ENCODE measurements at places on chromosomes 12 and 14.

- no peak for DNase-seq
Measured at GRCh38 chr14:71416392-71416791, 509.1 kb downstream of the PCNX1 start.

GRCh38 chr12:28884904-28885679 is 264.0 kb upstream of the FAR2 start:
- no peak for DNase-seq

DNA sequence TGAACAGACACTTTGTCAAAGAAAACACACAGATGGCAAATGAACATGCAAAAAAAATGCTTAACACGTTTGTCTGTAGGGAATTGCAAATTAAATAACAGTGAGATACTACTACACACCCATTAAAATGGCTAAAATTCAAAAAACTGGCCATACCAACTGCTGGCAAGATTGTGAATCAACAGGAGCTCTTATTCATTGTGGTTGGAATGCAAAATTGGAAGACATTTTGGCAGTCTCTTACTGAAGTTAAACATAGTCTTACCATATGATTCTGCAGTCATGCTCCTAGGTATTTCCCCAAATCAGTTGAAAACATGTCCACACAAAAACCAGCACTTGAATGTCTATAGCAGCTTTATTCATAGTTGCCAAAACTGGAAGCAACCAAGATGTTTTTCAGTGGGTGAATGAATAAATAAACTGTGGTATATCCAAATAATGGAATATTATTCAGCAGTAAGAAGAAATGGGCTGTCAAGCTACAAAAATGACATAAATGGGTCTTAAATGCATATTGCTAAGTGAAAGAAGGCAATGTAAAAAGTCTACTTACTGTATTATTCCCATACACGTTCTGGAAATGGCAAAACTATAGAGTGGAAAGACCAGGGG is 91.4 kb downstream of the PLEKHA5 start:
- DNase-seq: no peak

DNA sequence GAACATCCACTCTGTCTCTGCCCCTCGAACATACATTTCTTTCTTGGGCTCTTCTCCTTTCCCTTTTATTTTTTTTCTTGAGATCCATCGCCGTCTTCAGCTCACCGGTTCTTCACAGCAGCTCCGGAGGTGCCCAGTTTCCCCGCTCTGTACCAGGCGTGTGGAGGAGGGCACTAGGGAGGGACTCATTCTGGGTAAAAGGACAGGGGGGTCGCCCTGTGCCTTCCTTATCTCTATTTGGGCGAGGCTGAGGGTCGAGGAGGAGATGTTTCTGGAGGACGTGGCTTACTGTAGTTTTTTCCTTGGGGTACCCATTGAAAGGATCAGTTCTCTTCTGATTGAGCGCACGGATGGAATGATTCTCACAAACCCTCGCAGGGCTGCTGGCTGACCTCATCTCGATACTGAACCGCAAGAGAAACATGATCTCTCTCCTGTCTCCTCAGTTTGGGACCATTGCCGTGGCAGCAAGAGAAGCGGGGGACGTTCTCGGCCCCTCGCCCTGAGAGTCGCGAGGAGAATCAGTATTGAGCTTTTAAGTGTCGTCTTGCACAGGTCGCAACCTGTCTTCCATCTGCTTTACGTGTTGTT is 386 bp downstream of the LIN52 start:
- DNase-seq: peak; percentile 9

GRCh38 chr14:51443195-51444018 is 203.4 kb downstream of the TMX1 start:
- DNase-seq: no peak

DNA sequence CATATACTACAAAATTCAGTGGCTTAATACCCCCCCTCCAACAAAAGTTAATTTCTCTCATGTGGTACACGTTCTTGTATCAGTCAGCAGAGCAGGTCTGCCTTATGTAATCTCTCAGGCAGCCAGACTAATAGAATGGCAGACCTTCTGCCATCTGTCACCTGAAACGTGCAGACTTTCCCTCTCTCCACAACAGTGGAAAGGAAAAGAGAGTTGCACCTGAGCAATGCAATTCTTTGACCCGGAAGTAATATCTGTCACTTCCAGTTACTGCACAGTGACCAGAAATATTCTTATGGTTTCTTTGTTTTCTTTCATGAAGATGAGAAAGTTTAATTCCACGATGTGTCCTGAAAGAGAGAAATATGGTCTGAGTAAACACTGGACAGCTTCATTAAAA is 14.4 kb downstream of the KERA start:
- no peak for DNase-seq

DNA sequence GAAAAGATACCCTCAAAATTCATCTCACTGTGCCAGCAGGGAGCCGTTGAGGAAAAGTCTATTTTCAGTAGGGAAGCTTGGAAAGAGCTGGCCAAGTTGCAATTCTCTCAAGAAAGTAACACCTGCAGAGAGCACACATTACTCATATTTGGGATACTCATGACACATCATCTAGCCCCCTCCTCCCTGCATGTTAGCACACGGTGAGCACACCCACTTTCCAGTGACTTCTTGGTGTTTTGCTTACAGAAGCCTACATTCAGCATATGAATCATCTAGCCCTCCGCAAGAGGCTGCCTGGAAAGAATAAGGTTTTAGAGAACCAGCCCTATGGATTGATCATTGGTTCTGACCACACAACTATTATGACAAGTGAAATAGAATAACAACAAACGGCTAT is 124.5 kb downstream of the PTPRO start:
- DNase-seq: no peak

GRCh38 chr12:68397566-68398158 is 65.5 kb upstream of the MDM1 start:
- DNase-seq: no peak

DNA sequence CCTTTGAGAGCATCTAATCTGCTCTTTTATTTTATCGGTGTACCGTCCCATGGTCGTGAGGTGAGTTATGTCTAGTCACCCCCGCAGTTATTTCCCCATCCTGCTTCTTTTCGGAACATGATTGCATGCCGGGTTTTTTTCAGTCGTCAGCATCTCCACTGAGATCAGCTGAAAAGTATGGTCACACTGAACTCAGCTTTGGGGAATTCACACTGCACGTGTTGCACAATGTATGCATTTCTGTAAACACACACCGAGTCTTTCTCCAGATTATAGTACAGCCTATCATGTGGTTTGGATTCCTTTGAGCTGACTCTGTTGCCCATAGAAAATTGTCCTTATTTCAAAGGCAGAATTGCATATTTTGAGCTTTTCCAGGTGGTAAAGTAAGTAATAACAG is 24.6 kb downstream of the PLXNC1 start:
- DNase-seq: no peak

GRCh38 chr14:28308734-28309133 is 457.9 kb upstream of the FOXG1 start:
- no peak for DNase-seq

GRCh38 chr12:89083491-89083890 is 268.8 kb downstream of the DUSP6 start:
- no peak for DNase-seq

- DNase-seq: no peak
Measured at GRCh38 chr14:99382781-99383471, 97.7 kb downstream of the SETD3 start.

DNA sequence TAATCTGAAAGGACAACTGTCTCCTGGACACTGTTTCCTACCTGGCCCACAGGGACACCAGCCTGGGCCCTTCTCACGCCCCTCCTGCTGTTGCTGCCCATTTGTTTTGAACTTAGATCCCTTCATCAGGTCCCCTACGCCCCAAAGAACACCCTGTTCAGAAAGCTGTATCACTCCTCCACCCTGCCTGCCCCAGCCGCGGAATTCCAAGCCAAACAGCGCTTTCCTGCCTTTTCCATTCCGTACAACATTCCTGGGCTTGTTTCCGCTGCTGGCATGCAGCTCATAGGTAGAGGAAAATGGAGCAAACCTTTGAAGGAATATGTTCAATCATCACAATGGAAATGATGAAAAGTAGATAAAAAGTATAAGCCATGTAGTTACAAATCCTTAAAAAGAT is 12.8 kb upstream of the GSG1 start:
- DNase-seq: no peak

GRCh38 chr12:46387670-46388069 is 15.1 kb upstream of the SLC38A2 start:
- no peak for DNase-seq

- DNase-seq: no peak
Measured at GRCh38 chr14:98321841-98322240, 950.2 kb downstream of the BCL11B start.

DNA sequence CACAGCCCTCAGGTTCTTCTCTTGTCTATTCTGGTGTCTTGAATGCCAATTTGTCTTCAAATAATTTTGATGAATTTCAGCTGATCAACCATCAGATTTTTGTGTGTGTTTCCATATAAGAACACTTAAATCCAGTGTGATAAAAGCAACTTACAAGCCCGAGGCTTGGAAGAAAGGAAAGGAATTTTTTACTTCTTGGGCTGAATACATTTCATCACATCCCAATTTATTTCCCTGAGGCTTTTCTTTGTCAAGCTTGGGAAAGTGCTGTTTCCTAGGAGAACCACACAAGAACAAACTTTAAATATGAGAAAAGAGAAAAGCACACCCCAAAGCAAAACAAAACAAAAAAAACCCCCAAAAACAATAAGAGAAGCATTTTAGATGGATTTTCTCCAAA is 26.6 kb downstream of the GPRC5D start:
- DNase-seq: no peak
